ENCODE measurements at places on chromosomes 12 and 14.

DNA sequence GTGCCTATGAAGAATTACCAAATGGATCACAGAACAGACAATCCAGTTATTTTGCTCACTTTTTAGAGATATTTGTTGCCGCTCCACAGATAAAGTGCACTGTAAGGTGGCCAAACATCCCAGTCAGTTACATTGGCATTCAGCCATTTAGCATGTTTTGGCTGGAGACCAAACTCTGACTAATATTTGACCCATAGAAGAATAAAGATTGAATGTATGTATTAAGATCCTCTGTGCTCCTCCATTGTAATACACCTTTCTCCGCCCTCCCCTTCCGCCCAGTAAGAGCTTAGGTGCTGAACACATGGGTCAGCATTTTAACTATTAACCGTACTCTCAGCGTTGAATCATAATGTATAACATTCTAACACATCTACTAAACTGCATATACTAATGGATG is 163.4 kb downstream of the ANO6 start:
- DNase-seq: no peak

- no peak for DNase-seq
These were observed 66.5 kb downstream of the ATP23 start for GRCh38 chr12:58007875-58008274.

DNA sequence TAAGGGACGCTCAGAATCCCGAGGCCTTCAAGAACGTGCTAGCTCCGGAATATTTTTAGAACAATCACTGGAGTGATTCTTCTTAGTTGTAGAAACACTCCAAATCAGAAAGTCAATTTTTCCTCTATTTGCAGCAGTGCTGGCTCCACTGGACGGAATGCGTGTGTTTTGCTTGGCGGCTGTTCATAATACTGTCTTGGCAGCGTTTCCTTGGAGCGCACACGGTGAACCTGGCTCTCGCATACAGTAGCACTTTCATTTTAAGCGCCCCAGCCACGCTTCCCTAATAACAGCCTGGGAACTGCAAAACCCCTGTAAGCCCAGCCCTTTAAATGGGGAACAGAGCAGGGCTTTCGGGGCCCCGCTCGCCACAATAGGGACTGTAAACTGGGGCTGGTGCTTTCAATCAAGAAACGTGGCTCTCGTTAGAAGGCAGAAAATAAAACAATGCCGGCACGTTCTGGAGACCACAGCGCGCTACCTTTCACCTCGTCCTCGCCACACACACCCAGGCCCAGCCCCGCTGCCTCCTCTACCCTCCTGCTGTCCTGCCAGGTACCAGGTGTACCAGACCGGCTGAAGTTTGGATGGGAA is 79.9 kb downstream of the BCL11B start:
- DNase-seq: no peak

DNA sequence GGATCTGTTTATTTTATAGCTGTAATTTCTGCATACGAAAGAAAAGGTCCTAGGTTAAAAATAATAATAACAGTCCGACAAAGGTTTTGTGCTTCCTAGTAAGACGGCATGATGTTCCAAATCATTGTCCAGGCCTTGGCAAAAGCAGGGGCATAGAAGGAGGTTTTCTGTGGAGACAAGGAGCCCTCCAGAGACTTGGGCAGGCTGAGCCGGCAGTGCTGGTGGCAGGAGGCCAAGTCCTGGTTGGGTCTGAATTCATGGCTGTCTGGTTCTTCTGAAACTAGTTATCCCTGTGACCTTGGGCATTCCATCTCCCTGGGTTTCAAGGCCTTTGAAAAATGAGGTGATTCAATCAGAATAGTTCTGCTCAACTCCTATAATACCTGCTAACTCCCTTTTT is 44.0 kb downstream of the KCNK13 start:
- DNase-seq: no peak

- DNase-seq: no peak
These were observed 77.9 kb downstream of the PTGER2 start for GRCh38 chr14:52391881-52392615.

DNA sequence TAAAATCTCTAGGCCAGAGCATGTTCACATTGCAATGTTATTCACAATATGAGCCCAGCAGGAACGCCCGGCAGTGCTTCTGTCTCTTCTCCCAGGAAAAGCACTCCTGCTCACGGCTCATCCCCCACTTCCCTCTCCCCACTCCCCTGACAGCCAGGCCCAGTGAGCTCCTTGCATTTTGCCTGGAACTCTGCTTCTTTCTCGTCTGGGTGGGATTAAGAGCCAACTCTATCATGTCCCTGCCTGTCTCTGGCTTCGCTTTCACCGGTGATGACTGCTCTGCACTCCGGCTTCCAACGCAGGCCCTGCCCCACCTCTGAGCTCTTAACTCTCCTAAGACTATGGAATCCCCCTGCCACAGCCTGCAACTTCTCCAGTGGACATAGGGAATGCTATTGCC is 2.5 kb downstream of the PLEK2 start:
- DNase-seq: no peak

DNA sequence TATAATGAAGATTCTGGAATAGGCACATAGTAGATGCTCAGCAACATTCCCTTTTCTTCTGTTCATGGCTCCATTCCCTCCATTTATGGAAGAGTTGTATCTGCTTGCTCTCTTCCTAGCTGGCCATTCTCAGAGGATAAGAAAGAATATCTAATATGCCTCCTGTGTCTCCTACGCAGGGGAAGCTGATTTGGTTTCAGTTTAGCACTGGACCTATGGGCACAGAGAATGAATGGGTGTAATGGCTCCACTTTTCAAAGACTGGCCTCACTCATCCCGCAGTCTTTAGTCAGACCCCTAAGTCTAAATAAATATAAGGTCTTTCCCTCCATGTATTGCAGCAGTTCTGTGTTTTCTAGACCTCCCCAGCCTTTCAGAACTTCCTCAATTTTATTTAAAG is 2.0 kb downstream of the PKP2 start:
- no peak for DNase-seq

DNA sequence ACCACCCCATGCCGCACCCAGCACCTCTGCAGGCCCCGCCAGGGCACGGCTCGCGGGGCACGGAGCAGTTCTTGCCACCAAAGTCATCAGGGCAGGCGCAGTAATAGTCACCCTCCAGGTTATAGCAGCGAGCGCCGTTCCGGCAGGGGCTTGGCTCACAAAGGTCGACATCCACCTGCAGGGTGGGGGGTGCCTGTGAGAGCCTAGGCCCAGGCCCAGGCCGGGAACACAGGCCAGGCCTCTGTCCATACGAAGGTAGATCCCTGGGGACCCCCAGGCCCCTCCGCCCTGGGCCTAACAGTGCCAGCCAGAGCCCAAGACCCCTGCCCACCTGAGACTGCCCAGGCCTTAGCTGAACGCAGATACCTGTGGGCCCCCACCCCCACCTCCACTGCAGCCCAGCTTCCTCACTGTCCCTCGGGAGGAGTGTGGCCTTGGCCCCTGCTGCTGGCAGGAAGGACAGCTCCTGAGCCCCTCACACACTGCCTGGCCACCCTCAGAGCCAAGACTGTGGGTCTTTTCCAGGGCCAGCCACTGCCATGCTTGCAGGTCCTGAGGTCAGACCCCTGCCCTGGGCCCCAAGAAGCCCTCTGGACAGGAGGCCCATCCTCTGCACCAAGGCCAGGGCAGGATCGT is 19.3 kb downstream of the JAG2 start:
- DNase-seq: no peak

DNA sequence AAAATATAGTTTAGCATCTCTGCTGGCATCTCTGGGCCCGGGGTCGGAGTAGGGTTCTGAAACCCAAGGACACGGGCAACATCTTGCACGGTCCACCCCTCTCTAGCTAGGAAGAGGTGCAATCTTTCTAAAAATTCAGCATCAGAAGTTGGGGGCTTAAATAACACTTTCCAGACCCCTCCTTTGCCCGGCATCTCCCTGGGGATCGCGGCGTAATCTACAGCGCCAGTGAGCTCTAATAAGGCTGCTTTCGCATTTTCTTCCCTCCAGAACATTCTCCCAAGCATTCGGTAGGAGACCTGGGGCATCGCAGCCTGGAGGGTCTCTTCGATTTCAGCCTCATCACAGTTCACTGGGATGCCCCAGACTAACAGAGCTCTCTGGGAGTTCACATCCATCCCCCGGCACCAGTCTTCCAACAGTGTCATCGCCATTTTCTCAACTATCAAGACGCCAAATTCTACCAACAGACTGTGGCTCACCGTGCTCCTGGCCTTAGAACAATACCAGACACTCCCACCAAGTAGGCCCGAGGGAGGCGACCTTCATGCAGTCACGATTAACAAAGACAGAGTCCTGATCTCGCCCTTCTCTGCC is 880 bp downstream of the PNMA1 start:
- no peak for DNase-seq

DNA sequence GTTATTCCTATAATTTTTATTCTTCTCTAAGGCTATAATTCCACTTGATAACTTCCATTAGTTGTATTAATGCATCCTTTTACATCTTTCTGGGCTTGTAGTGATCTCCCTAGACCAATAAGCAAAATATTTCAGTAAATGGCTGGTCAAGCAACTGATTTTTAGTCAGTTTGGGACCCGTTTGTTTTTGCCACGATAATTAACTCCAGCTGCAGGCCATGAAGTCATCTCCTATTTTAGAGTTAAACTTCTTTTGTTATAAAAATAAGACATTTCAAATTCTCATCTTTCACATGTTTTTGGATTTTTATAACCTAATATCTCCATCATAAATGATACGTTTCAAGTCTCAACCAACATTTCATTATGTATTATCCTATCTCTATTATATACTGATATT is 49.4 kb downstream of the MAGOHB start:
- DNase-seq: no peak

GRCh38 chr12:105041186-105041585 is 43.1 kb downstream of the ALDH1L2 start:
- DNase-seq: no peak

DNA sequence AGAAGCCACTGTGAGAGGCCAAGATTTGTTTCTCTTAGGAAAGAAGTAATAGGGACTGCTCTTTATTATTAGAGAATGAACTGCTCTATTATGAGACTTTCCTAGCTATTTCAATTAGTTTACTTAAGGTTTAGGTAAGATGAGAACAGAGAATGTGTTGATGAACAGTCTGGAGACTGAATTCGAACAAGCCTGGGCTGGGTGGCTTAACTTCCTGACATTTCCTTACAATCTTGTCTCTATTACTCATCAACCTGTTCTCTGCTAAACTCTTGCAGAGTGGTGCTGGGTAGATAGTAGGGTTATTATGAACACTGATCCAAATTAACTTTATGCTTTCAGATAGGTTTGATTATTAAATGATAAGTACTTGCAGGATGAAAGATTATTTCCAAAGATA is 31.2 kb downstream of the SLC15A5 start:
- no peak for DNase-seq

DNA sequence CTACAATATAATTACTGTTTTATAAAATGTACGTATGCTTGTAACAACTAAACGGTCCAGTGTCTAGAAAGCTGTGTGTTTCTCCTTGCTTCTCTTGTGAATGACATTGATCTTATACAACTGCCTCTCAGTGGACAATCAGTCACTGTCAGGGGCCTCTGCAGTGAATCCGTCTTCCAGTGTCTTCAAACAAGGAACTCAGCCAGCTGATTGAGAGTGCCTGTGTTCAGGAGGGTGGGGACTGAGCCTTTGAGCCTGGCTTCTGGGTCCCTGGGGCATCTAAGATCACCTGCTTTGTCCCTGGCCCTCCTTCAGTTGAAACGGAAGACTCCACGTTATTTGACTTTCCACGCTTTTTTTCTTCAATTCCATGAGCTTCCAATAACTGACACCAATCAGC is 133.1 kb upstream of the SFSWAP start:
- DNase-seq: no peak

DNA sequence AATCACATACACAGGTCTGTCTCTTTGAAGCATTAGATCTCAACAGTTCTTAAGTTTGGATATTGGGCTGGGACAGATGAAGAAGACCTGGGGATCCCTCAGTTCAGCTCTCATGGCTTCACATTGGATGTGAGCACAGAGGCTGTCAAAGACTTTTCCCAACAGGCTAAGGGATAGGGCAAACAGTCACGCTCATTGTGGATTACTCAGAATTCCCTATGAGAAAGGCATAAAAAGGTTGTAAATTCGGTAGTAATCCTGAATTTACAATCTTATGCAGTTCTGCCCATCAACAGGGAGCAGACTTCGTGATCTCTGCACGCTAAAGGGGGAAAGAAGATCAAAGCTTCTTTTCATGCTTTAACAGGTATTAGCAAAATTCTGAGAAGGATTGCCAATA is 448.4 kb downstream of the DAD1 start:
- no peak for DNase-seq

DNA sequence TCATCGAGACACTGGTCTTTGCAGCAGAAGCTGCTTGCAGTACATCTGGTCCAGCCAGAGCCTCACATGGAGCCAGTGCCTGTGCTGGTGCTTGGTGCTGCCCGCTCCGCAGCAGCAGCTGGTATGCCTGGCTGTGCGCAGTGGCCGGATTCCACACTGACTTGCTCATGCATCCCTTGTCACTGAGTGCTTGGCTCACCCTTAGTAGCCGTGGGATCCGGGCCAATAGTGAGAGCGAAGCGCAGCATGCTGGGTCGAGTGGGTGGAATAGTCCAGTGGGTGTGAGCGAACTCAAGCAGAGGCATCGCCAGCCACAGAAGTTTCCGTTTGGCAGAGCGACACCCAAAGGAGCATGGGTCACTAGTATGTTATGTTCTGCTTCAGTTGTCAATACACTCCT is 10.1 kb upstream of the FBXO33 start:
- DNase-seq: no peak

DNA sequence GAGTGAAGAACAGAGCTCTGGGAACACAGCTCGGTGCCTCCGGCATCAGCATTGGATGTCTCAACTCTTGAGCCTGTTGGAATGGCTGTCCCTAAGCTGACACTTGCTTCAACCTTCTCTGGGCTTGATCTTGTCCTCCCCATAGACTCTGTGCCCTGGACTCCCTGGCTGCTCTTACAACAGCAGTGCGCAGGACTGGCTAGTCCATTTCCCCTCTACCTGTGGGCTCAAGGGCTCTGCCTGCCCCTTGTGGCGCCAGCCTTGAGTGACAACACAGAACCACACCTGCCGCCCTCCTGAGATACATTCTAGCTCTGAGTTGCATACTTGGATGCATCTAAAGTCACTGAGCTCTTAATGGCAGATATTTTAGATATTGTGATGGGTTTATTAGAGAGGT is 6.2 kb downstream of the CRADD start:
- no peak for DNase-seq

GRCh38 chr14:82047777-82048470 is 514.3 kb upstream of the SEL1L start:
- no peak for DNase-seq

- DNase-seq: no peak
These were observed 154.2 kb downstream of the APAF1 start for GRCh38 chr12:98799146-98799810.

DNA sequence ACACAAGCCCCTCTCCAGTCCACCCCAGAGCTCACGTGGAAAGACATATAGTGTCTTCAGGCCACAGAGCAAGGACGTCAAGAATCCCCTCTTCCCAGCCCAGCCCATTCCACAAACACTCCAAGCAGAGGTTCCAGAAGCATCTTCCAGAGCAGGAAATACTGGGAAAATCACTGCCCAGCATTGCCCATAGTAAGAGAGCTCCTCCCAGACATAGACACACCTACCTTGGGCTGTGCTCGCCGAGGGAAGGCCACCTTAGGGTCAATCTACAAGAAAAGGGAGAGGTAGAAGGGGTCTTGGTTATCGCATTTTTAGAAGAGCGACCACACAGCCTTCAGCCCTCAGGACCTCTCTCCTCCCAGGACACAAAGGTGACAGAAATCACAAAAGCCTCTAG is 4.5 kb downstream of the MSI1 start:
- no peak for DNase-seq

GRCh38 chr12:2959192-2959504 is at the start of gene TEAD4:
TEAD4 (plus strand) TSS chr12:2959397.
- DNase-seq: no peak

All from CD8-positive, alpha-beta T cell (primary cell).